ENCODE measurements at places on chromosomes 2 and 18. TPM values are rescaled to one million over a fixed set of nuclear protein-coding genes. Genes with fewer than 3 reads are reported as not detected.

The ALKAL2 gene
- not detected for total RNA-seq

The FEZ2 gene
- total RNA-seq = 104 TPM

The EFR3B gene
- total RNA-seq = 0.34 TPM

The IL18RAP gene
- not detected for total RNA-seq

The CLEC4F gene
- not detected for total RNA-seq

The ANKRD30B gene
- 1.1 TPM for total RNA-seq

The AKAIN1 gene
- total RNA-seq = not detected

The CIB4 gene
- not detected for total RNA-seq

DNA sequence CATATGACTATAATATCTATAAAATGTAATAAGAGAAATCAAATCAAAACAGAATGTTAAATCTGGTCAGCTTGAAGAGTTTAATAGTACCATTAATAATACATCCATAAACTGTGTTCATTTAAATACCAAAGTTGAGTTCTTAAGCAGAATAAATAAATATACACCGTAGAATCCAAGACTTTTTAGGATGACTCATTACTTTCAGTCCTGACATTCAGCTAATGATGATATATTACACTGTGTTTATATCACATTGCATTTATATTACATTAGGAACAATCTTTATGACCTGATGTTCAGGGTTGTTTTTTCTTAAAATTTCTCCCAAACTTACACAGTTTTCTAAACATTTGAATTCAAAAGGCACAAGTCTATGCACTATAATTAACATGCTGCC lies 331.3 kb downstream of the SS18 start:
- no peak for DNase-seq

DNA sequence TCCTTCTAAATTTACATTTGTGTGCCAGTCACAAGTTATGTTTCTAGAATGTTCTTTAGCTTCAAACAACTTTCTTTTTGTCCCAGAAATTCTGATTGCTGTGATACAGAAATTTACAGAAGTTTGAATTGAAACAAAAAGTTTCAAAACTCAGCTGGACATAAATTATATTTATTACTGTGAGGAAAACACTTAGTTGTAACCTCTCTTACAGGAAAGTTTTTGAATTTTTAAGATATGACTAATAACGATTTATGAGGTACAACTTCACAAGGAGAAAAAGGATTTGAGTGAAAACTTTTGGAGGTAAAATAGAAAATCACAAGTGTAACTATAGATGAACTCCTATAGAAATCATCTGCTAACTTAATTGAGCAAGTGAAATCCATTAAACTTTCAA lies 205.3 kb downstream of the TMEM247 start:
- DNase-seq = no peak

DNA sequence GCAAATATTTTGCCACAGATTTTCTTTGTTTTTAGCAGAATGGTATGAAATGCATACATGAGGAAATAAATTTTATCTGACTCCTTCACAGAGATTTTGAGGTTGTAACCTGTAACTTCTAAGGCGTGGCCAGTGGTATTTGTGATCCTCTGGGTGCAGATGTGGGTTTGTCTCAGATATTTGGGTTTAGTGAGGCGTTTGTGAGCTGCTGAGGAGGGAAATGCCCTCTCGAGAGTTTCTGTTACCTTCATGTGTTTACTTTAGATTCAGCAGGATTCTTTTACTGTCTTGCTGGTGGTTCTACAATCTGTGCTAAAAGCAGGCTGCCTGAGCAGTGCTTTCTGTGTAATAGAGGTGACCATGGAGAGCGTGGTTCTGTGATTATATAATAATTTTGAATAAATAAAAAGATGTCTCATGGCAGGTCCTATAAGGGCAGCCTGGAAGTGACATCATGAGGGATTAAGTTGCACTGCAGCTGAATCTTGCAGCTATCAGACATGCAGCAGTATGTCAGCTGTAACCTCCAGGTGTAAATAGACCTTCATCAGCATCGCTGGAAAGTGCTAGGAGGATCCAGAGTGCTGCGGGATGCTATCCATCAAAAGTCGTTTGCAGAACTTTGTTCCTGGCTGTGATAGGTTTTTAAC lies 34.1 kb downstream of the TANC1 start:
- DNase-seq = no peak

- peak; percentile 89 for DNase-seq
Measured at GRCh38 chr2:84906900-84907714, 1.7 kb downstream of the TMSB10 start.

GRCh38 chr2:147679955-147680531 lies 164.8 kb upstream of the ACVR2A start:
- DNase-seq = no peak

GRCh38 chr2:172931256-172931894 lies 144.3 kb upstream of the MAP3K20 start:
- DNase-seq = peak; percentile 26

DNA sequence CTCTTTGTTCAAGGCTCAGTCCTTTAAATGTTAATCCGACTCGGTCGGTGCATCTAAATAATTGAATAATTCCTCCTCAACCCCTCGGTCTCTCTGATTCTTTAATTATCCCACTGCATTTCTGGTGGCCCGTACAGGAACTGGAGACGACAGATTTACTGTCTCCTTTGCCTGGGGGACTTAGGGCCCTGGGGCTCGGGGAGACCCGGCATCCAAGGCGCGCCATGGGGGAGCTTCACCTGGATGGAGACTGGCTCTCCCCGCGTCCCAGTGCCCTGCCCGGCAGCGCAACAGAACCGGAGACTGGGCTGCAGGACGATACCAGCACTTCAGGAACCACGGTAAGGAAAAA lies 47.7 kb upstream of the SELENOI start:
- DNase-seq = no peak

GRCh38 chr2:101399021-101399799 lies 11.9 kb upstream of the CREG2 start:
- DNase-seq = no peak

- no peak for DNase-seq
Measured at GRCh38 chr2:2000018-2000723, 255.9 kb upstream of the PXDN start.

DNA sequence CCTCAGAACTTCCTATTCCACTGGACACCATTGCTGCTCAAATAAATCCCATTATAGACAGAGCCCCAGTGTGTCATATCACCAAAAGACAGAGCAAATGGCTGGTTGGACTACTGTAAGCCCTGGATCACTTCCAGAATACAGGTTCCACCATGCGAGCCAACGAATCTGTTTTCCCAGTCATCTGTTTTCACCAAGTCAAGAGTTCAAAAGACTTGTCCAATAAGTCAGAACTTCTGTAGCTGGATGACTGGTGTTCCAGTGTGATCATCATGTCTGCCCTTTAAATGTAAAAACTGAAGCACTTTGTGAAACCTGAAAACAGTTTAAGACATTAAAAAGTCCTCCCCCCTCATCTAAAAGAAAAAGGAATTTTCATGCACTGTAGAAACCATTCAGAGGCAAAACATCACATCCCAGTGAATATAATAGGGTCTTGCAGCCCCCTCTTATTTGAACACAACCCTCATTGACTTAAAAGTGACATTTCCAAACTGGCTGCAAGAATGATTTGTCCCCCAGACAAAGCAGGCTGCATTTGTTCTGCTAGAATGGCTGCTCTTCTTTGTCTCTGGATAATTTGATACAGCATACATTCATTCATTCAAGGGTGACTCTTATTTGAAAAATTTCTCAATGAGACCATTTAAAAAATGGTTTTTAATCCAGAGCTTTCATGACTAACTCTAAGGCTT lies 64.6 kb upstream of the TANC1 start:
- no peak for DNase-seq

- DNase-seq = no peak
Measured at GRCh38 chr18:13684546-13684945, 41.8 kb downstream of the FAM210A start.

DNA sequence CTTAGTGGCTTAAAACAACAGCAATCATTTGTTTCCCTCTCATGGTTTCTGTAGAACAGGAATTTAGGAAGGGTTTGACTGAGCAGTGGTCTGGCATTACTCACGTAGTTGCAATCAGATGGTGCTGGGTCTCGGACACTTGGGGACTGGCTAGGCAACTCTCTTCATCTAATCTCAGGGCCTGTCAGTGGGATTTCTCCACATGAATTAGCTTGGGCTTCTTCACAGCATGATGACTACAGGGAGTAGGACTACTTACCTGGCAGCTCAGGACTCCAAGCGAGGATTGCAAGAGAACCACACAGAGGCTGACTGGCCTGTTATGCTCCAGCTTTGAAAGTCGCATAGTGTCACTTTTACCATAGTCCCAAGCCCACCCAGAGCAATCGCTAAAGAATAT lies 125.1 kb downstream of the TTC27 start:
- no peak for DNase-seq

DNA sequence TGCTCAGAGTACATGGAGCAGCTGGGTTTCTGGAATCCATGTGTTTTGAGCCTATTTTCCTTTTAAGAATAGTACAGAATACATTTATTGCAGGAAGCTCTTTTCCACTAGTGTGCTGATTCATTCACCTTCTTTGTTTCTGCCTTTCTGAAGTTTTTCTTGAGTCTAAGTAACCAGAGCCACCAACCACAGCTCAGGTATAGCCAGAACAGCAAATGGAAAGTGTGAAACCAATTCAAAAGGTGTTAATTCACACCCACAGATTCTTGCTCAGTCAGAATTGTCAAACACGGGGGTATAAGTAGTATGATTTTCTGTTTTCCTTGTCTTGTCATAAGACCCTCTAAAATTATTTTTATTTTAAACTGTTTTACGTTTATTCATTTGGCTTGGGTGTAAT lies 75.9 kb upstream of the DYNAP start:
- no peak for DNase-seq

DNA sequence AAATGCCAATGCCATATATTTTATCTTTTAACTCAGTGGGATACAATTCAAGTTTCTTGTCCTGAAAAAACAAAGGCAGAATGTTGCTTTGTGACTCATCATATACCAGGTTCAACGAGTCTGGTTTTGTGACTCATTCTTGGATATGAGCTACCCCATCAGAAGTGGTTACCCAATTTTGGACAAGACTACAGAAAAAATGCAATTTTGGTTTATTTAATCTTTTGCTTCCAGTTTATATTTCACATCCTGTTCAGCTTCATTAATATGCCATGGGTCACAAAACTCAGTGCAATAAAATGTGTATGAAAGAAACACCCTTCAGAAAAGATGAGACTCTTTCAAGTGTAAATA lies 25.0 kb downstream of the FN1 start:
- DNase-seq = peak; percentile 98

GRCh38 chr2:23260621-23261020 lies 124.4 kb upstream of the KLHL29 start:
- DNase-seq = no peak

DNA sequence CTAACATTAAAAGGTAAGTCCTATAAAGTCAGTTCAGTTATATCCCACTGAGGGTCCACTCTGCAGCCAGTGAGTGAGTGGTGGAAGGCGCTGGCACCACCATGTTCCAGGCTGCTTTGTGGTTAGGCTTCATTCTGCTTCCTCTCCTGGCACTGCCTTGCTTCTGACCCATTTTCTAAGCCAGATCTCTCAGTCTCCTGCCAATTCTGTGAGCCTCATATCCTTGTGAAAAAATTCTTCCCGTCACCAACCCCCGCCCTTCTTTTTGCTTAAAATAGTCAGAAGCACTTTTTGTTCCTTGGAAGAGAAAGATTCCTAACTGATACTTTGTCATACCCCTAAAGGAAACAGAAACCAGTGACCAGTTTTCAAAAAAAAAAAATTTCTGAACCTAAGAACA lies 139.8 kb upstream of the NCK2 start:
- no peak for DNase-seq

GRCh38 chr2:181438261-181438660 lies 18.9 kb upstream of the ITGA4 start:
- no peak for DNase-seq

- no peak for DNase-seq
Measured at GRCh38 chr2:149625671-149626070, 38.1 kb upstream of the MMADHC start.

DNA sequence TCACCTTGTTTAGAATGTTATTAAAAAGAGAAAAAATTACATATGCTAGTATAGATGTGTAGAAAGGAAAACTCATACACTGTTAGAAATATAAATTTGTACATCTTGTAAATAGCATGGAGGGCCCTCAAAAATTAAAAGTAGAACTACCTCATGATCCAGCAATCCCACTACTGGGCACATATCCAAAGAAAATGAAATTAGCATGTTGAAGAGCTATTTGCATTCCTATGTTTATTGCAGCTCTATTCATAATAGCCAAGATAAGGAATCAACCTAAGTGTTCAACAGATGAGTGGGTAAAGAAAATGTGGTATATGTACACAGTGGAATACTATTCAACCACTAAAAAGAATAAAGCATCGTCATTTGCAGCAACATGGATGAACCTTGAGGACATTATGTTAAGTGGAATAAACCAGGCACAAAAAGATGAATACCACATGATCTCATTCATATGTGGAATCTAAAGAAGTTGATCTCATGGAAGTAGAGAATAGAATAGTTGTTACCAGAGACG lies 251.5 kb upstream of the THUMPD2 start:
- no peak for DNase-seq

- peak; percentile 22 for DNase-seq
Measured at GRCh38 chr2:49241991-49242390, 87.7 kb upstream of the FSHR start.

GRCh38 chr2:45278365-45279078 lies 269.3 kb upstream of the SIX2 start:
- peak; percentile 96 for DNase-seq

DNA sequence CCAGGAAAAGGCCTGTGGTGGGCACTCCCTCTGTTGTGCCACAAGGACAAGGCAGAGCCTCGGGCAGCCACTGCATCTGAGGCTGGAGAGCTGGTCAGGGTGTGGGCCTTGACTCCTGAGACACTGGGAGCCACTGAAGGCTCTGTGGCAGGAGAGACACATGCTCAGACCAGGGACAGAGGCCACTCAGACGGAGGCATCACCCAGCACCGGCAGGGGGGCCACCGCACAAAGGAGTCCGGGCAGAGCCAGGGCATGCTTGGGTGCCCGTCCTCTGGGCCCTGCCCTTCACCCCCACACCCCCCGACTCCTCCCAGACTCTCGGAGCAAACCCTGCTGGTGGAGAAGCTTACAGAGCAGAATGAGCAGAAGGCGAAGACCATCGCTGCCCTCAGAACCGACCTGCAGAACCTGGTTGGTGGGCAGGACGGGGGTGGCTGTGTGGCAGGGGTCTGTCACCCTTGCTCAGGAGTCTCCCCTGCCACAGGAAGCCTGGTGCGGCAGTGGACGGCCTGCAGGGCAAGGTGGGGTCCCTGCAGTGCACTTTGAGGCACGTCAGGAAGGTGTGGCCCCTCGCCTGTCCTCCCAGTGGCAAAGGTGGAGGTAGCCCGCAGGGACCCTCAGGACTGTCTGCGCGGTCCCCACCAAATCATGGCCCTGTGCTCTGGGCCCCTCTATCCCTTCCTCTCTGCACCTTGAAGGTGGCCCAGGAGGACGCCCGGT lies 26.0 kb downstream of the CROCC2 start:
- DNase-seq = no peak

DNA sequence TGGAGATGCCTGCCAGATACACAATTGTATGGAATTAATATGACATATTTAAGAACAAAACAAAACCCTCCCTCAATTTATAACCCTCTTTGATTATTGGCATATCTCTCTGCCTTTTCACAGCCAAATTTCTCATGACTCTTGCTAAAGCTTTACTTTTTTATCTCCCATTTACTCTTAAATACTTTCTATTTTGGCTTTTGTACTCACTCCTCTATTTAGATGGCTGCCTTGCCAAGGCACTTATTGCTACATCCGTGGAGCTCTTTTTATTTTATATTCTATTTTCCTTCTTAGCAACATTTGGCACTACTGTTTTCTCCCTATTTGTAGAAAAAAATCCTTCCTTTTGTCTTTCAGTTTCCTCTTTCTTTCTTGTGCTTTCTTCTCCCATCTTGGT lies 466.4 kb upstream of the CWC22 start:
- DNase-seq = no peak
